Fibroblast of skin of abdomen (primary cell): ENCODE measurements at places on chromosomes 5 and 9.

GRCh38 chr5:146344155-146345118 lies 5.8 kb downstream of the POU4F3 start:
- no peak for DNase-seq

GRCh38 chr9:68472119-68472518 lies 68.6 kb downstream of the TMEM252 start:
- no peak for DNase-seq

DNA sequence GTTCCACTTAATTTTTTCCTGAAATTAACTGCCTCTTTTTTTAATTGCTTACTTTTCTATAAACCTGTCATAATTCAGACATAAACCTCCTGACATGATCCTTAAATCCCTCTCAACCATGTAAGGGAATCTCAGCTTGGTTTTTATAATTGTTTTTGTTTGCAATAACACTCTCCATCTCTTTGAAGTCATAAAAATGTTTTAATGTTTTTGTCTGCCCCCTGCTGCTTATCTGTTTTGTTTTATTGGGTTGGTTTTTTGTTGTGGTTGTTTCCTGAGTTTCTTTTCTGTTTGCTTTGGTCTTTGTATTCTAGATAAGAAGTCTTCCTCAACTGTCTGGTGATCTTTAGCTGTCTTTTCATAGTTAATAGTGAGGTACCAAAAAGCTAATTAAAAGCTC lies 142.0 kb downstream of the CDH6 start:
- no peak for DNase-seq

DNA sequence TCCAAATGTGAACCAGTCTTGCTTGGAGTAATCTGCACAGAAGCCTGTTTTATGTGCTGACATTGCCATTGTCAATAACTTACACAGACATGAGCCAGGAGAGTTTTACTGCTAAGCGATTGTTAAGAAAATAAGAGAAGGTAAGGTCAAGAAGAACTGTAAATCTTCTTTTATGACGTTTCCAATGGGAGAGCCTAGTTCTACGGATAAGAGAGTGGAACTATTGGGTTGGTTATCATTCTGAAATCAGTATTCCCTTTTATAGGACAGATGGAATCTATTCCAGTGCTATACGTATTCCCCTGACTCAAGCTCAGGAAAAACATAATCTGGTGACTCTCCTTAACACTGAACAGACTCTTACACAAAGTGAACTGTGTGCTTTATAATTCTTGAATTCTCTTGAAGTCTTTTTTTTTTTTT lies 137.9 kb upstream of the OTULINL start:
- no peak for DNase-seq

DNA sequence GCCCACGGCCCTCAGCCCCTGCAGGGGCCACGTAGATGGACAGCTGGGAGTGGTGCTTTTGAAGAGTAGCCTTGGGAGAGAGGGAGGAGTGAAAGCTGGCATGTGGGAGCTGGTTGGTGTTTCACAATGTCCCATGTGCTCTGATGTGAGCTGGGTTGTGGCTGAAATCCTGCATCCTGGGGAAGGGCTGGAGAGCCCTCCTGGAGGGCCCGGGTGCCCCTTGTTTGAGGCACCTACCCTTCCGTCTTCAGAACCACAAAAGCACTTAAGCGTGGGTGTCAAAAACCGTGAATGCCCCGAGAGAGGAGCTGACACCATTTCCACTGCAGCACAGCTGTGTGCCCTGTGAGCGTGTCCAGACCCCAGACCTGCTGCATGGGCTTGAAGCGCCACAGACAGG lies 199.1 kb upstream of the ZNF618 start:
- no peak for DNase-seq

GRCh38 chr5:177479774-177480173 lies 6.3 kb upstream of the DBN1 start:
- DNase-seq, result peak; percentile 57
